ENCODE measurements at places on chromosomes 11 and 22. TPM values are rescaled to one million over a fixed set of nuclear protein-coding genes. Genes with fewer than 3 reads are reported as not detected.

- no peak overlapping the region for H3K4me3 ChIP-seq
- H3K4me1 ChIP-seq, result no peaks in the 10 kb centered on the region
- H3K27me3 ChIP-seq, result peaks cover 59% of the 10 kb centered on the region
- H3K27ac ChIP-seq, result no peak overlapping the region
- no peaks in the 10 kb centered on the region for H3K36me3 ChIP-seq
- no peak for DNase-seq
Measured at GRCh38 chr11:82523141-82523540, 210.5 kb downstream of the FAM181B start.

DNA sequence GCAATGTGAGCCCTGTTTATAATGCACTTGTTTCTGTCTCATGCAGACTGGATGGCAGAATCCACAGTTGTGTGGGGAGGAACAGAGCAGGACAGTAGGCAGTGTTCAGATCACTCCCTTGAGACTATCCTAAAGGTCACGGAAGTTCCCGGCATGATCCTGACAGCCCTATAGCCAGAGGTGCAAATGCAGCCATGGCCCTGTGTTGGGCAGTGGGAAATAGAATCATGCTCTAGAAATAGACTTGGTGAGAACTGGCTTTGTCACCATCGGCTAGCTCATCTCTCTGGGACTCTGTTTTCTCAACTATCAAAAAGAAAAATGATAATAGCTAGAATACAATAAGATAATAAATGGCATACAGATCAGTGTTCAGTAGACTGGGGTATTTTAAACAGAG is 123.2 kb downstream of the FEZ1 start:
- H3K27ac ChIP-seq, result no peak overlapping the region
- no peak overlapping the region for H3K4me3 ChIP-seq
- H3K4me1 ChIP-seq, result peaks cover 47% of the 10 kb centered on the region
- peaks cover 4% of the 10 kb centered on the region for H3K36me3 ChIP-seq

- peaks cover 9% of the 10 kb centered on the region for H3K4me1 ChIP-seq
- H3K4me3 ChIP-seq, result no peak overlapping the region
- no peaks in the 10 kb centered on the region for H3K27me3 ChIP-seq
- H3K27ac ChIP-seq, result peak overlapping the region; percentile 18
- H3K36me3 ChIP-seq, result peaks cover 3% of the 10 kb centered on the region
Measured at GRCh38 chr11:69664103-69664775, 10.9 kb downstream of the LTO1 start.

GRCh38 chr11:9396752-9397151 is 12.3 kb downstream of the IPO7 start:
- no peaks in the 10 kb centered on the region for H3K27me3 ChIP-seq
- H3K4me3 ChIP-seq, result peak overlapping the region; percentile 3
- H3K36me3 ChIP-seq, result peaks cover 27% of the 10 kb centered on the region
- peak overlapping the region; percentile 24 for H3K27ac ChIP-seq

GRCh38 chr11:8267831-8268529 is 4.3 kb upstream of the LMO1 start:
- no peak for DNase-seq
- peaks cover 89% of the 10 kb centered on the region for H3K27me3 ChIP-seq
- peak overlapping the region; percentile 69 for H3K4me3 ChIP-seq

DNA sequence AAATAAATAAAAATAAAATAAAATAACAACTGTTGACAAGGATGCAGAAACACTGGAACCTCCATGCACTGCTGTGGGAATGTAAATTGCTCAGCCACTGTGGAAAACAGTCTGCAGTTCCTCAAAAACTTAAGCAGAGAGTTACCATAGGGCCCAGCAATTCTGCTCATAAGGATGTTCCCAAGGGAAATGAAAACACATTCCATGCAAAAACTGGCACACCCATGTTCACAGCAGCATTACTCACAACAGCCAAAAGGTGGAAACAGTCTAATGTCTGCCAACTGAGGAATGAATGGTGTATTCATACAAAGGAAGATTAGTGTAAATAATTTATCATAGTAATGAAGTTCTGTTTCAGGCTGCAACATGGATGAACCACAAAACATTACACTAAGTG is 3.2 kb upstream of the KRTAP5-10 start:
- no peak overlapping the region for H3K27ac ChIP-seq
- no peak for DNase-seq
- no peak overlapping the region for H3K4me3 ChIP-seq
- H3K27me3 ChIP-seq, result peaks cover 20% of the 10 kb centered on the region
- no peaks in the 10 kb centered on the region for H3K36me3 ChIP-seq
- H3K4me1 ChIP-seq, result peaks cover 20% of the 10 kb centered on the region

- H3K27me3 ChIP-seq, result peaks cover 4% of the 10 kb centered on the region
- no peaks in the 10 kb centered on the region for H3K36me3 ChIP-seq
- no peak overlapping the region for H3K27ac ChIP-seq
- H3K4me3 ChIP-seq, result no peak overlapping the region
- DNase-seq, result no peak
Measured at GRCh38 chr11:123630126-123630608, 24.3 kb downstream of the SCN3B start.

GRCh38 chr11:29159552-29160465 is 857.0 kb downstream of the KCNA4 start:
- no peak overlapping the region for H3K4me3 ChIP-seq
- peaks cover 4% of the 10 kb centered on the region for H3K27me3 ChIP-seq
- H3K36me3 ChIP-seq, result no peaks in the 10 kb centered on the region
- no peak overlapping the region for H3K27ac ChIP-seq
- no peak for DNase-seq

GRCh38 chr11:13333456-13333957 is 55.9 kb downstream of the BMAL1 start:
- no peak overlapping the region for H3K27ac ChIP-seq
- no peak for DNase-seq
- H3K36me3 ChIP-seq, result no peaks in the 10 kb centered on the region
- no peak overlapping the region for H3K4me3 ChIP-seq

The SCGB1C1 gene
- total RNA-seq, result not detected

The TRIM51 gene
- not detected for total RNA-seq

The CCDC82 gene
- total RNA-seq, result 15.2 TPM
